ENCODE measurements at places on chromosomes 11 and 22.
A peak's percentile ranks its signal among the peaks of the same experiment; 100 is the strongest.

- DNase-seq, result no peak
Measured at GRCh38 chr11:72418834-72419560, 15.3 kb downstream of the CLPB start.

DNA sequence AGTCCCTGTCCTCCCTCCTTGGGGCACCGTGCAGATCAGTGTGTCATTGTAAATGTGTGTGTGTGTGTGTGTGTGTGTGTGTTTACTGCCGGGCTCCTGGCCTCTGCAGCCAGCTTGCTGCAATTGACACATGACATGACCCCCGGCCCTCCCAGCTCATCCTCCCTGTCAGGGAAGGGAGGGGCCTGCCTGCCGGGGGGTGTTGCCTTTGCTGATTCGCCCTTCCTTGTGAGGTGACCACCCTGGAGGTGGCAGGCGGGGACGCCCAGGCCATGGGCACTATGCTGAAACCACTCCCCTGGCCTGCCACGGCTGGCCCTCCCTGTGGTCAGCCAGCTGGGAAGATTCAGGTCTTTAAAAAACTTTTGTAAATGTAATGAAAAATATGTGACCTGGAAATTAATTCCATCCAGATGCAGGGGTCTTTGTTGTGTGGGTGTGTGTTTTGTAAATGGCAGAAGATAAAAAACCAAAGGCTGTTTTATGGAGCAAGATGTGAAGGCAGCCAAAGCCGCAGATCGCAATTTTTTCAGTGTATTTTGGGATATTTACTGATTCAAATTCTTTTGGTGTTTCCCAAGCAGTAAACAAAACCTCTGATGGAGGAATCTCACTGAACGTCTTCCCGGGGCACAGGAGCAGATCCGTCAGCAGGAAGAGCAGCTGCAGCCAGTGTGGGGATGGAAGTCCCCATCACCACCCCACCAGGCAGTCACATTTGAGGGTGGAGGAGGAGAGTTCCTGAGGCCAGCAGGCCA, 23.2 kb downstream of the SHISAL1 start:
- DNase-seq, result no peak

DNA sequence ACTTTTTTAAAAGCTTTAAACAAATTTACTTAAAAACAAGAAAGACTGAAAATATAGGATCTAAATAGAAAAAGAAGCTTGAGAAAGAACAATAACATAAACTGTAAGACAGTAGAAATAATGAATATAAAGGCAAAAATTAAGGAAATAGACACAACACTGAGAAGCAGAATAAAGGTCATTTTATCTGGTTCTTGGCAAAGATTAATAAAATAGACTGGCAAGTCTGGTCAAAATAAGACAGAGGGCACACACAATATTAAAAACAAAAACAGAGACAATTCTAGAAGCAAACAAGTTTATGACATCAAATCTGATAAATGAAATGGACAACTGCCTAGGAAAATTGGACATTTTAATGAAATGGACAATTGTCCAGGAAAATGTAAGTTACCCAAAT, 105.8 kb downstream of the ATG16L2 start:
- DNase-seq, result no peak

GRCh38 chr22:38638728-38639127, 17.5 kb downstream of the FAM227A start:
- no peak for DNase-seq

GRCh38 chr11:61691380-61692156, 11.4 kb downstream of the DAGLA start:
- DNase-seq, result no peak

DNA sequence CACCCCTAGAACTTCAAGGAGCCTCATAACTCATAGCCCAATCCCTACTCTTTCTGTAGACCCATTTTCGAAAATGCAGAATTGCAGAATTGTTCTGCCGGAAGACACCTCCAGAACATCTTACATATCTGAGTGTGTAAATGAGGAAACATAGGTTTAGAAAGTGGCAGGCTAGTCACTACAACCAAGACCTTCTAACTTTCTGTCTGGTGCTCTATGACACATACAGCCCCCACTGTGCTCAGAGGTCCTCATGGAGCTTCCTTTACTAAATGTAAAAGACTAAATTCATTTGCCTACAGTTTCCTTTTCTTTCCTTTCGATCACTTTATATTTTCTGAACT, 132.1 kb upstream of the DDI1 start:
- DNase-seq, result no peak

GRCh38 chr11:19728436-19728835, 15.8 kb downstream of the NAV2 start:
- no peak for DNase-seq

- DNase-seq, result no peak
Measured at GRCh38 chr11:80722629-80723028, 1281.8 kb upstream of the TENM4 start.

DNA sequence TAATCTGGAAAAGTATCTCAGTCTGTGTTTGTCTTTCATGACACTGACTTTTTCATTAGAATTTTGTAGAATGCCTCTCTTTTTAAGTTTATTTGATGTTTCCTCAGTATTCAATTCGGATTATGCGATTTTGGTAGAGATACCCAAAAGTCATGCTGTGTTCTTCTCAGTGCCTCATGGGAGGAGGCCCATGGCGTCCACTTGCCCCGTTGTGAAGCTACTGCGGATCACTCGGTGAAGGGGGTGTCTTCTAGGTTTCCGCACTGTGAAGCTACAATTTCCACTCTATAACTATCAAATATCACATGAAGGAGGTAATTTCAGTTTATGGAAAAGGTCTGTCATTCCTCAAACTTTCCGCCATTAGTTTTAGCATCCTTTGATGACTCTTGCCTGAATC, 794.0 kb downstream of the TBC1D22A start:
- DNase-seq, result no peak

GRCh38 chr11:47355283-47356128, 3.0 kb upstream of the MYBPC3 start:
- peak; percentile 96 for DNase-seq

- no peak for DNase-seq
Measured at GRCh38 chr22:32466496-32466895, 2.2 kb upstream of the BPIFC start.

DNA sequence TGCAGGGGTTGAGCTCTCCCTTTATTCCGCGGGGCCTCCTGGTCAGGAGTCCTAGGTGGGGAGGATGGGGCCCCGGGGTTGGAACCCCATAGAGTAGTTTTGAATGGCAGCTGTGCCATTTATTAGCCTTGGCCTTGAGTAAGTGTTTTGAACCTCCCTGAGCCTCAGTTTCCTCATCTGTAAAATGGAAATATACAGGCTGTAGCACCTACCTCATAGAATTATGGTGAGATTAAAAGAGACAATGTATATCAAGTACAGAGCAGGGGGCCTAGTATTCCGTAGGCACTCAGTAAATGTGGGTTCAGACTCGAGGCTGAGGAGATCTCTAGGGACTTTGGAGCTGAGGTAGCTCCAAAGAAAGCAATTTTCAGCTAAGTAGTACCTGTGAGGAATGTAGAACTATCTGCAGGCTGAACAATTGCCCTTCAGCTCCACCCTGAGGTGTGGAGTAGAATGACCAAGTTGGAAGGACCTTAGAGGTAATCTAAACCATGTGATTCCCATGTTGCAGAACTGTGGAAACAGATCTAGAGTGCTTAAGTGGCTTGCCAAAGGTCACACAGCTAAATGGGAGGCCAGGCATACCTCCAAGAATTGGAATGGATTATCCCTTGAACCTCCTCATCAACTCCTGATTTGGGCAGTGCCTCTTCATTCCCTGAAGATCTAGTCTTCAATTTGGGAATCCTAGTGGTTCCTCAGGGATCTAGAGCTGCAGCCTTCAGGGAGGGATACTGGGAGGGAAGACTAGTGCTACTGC, 682 bp downstream of the PGAP2 start:
- DNase-seq, result peak; percentile 67

DNA sequence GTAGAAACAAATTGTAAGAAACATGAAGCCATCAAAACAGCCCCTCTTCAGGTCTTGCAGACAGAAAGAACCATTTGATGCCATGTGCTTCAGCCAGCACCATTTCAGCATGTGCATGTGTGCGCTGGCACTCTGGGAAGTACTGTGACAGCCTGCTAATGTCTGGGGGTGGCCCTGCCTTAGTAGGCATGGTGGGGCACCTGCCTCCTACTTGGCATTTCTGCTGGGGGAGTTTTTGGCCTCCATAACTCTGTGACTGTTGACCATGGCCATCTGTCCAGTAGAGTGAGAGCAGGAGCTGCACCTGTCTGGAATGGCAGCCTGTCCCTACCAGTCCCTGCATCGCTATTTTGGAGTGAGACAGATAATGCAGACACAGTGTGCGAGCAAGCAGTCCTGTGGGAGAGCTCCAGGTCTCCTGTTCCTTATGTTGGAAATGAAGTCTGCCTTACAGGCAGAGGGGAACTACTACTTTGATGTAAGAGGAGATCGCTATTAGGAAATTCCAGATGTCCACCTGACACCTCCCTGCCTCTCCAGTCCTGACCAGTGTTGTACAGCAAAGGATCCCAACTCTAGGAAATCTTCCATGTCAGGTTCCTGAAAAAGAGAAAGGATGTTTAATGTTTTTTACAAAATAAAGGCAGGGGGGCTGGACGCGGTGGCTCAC, 102.5 kb downstream of the ATXN10 start:
- DNase-seq, result no peak

GRCh38 chr22:29704528-29705285, 15.1 kb upstream of the CABP7 start:
- DNase-seq, result peak; percentile 42

DNA sequence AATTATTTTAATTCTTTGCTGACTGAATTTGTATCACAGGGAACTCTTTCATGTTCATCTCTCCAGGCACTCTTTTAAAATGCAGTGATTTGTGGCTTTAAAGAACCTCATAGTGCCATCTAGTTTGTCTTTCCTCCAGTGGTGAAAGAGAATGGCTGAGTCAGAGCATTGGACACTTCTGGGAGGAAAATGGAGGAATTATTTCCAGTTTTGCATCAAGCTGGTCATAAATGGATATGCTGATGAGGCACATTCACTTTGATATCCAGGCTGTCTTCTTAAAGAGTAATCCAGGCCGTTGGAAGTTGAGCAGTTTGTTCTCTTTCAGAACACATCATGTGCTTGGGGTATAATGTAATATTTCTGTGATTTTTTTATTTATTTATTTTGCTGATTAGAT, 273.7 kb downstream of the DDX10 start:
- no peak for DNase-seq

- DNase-seq, result peak; percentile 63
Measured at GRCh38 chr11:61949169-61950034, 749 bp upstream of the BEST1 start.

- no peak for DNase-seq
Measured at GRCh38 chr11:57343825-57344224, 5.7 kb downstream of the P2RX3 start.

DNA sequence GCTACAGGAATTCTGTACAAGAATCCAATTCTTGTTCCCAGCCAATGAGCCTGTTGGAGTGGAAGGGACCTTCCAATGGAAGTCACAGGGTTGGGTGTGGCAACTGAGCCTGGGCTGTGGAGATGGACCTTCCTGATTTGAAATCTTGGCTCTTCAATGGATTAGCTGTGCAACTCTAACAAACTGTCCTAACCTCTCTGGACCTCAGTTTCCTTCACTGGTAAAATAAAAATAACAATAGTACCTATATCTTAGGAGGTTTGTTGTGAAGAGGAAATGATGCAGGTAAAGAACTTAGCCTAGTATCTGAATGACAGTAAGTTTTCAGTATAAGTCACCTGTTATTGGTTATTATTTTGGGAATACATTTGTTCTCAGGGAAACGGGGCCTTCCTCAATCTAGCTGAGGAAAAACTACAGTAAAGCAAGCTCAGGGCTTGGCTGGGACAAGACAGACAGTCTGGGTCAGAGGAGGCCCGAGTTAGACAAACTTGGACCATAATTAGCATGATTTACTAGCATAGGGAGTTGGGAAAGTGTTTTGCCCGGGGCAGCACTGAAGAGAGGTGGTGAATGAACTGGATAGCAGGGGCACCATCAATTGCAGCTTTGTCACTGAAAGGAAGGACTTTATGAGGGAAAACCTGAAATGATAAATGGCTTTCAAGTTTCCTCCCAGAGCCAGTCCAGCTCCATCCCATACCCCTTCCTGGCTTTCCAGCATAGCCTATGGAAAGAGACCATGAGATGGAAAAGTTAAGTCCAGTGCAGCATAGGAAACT, 13.7 kb downstream of the ELF5 start:
- DNase-seq, result no peak

DNA sequence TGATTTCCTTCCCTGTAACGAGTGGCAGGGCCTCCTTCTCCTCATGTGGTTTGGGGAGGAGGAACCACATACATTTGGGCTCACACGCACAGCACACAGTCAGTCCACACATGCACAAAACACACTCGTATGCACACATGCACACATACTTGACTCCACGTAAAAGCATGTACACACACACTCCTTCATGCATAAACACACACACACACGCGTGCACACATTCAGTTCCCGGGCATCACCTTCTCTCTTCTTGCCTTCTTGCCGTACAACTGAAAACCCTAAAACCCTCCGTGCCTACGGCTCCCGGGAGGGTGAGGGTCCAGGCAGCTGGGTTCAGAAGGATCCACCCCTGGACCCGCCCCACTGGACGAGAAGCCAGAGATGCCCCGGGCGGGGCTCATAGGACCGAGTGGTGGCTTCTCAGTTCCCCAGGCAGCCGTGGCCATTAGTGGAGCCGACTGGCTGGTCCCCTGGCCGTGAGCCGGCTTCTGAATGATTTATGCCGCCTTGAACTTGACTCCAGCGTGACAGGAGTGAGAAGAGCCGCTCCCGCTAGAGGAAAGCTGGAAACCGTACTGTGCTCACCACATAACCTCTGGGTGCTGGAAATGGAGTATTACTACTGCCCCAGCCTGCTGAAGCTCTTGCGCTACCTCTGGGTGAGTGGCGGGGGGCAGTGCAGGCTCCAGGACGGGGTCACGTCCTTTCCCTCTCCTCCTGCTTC, 117.4 kb downstream of the KIAA1671 start:
- no peak for DNase-seq

GRCh38 chr11:120392793-120393192, 56.6 kb downstream of the ARHGEF12 start:
- no peak for DNase-seq

GRCh38 chr11:46778416-46778815, 59.4 kb downstream of the F2 start:
- no peak for DNase-seq

DNA sequence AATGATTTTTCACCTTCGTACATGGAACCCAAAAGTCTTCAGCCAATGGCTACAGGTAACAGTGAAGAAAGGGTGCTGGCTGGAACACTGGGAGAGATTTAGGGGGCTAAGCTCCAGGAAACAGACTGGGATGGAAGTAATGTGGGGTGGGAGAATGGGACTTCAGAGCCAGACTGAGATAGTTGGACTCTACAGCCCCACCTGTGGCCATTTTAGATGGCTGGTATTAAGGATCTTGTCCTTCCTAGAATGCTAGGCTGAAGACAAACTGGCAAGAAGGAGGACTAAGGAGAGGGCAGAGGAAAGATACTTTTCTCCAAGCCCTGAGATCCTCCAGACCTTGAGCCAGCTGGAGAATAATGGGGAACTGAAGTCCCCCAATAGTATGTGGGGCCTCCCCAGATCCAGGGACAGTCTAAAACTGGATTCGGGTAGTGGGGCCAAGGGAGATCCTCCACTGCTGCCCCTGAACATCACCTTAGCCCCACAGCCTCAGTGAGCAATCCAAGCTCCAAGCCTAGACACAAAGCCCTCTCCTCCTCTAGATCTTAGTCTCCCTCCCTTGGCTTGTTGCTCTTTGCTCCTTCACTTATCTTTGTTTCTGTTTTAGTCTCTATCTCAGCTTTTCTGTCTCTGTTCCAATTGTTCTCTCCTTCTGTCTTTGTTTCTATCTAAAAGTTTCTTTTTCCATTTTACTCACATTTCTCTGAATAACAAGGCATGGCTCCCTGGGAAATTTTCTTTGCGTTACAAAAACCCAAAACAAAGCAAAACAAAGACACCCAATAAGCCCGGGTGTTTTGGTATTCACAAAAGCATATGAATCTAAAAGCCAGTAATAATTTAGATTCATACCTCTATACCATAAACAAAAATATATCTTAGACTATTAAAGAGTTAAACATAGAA, 16.2 kb upstream of the RRAS2 start:
- no peak for DNase-seq

Data from Calu3 (cell line).